ENCODE measurements at places on chromosomes 3 and 15. TPM values are rescaled to one million over a fixed set of nuclear protein-coding genes. Genes with fewer than 3 reads are reported as not detected.
A peak's percentile ranks its signal among the peaks of the same experiment; 100 is the strongest.

AHSG gene
- not detected for total RNA-seq

FAM162A gene
- total RNA-seq: 204 TPM

CTNNB1 gene
- total RNA-seq: 104 TPM

KLHL40 gene
- not detected for total RNA-seq

ITIH3 gene
- total RNA-seq: not detected

ASB14 gene
- total RNA-seq: not detected

SMCO1 gene
- total RNA-seq: not detected

SAMD7 gene
- total RNA-seq: not detected

KBTBD13 gene
- not detected for total RNA-seq

DNA sequence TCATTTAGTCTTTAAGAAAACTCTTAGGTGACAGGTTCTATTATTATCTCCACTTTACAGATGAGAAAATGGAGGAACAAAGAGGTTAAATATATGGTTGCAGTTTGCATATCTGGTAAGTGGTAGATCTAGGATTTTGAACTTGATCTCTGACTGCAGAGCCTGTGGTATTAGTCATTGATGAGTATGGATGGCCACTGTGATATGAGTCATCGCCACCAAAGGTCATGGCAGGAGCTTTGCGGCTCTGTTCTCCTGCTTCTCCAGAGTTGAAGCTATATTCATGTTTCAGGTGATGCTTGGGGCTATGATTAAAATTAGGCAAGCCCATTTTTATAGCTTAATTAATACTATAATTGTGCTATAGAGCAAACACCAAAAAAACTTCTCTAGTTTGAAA lies 306.2 kb upstream of the DPPA4 start:
- DNase-seq: peak; percentile 41

DNA sequence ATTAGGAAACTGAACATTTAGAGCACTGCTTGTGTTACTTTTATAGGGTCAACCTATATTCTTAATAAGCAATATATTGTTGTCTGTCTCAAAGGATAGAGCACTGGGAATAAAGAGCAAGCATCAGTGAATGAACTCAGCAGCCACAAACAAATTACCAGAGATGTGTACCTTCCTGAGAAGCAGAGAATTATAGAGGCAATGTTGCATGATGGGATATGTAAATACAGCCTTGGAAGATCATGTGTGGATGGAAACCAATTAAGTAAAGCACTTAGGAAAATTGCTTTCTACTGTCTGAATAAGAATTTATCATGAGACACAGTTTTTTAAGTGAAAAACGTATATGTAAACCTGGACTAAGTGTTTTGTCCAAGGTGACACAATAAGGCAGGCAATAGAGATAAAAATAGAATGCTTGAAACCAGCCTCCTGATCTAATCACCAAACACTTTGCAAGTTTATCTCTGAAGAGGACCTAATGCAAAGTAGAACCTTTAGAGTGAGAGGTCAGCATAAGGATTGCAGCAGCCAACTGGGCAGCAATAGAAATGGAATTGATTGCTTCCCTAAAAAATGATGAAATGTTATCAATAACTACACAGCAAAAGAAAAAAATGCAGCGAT lies 848.0 kb downstream of the TUSC7 start:
- no peak for DNase-seq

DNA sequence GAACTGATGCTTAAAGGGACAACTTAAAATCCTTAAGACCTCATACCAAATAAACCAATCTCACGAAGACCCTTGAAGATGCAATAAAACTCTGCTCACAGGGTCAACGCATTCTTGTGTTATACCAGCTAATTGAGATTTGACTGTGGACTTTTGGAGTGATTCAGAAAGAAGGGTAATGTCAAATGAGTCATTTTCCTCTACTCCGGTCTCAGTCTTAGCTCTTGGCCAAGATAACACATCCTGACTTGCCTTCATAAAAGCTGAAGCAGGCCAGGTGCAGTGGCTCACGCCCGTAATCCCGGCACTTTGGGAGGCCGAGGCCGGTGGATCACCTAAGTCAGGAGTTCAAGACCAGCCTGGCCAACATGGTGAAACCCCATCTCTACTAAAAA lies 3.8 kb downstream of the PKM start:
- DNase-seq: peak; percentile 73

- DNase-seq: no peak
Observed at GRCh38 chr3:159823780-159824179, 164.9 kb upstream of the IL12A start.

DNA sequence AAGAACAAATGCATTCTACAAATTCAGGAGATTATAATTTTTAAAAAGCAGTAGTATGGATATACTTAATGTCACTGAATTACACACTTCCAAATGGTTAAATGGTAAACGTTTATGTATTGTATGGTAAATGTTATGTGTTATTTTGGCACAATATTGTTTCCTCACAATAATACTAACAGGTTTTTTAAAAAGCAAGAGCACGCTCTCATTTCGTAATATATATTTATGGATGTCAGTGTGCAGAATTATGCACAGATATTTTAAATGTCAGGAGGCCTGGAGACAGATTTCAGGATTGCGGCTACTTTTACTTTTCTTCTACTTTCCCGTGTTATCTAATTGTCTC lies 533 bp downstream of the ZNF445 start:
- no peak for DNase-seq

DNA sequence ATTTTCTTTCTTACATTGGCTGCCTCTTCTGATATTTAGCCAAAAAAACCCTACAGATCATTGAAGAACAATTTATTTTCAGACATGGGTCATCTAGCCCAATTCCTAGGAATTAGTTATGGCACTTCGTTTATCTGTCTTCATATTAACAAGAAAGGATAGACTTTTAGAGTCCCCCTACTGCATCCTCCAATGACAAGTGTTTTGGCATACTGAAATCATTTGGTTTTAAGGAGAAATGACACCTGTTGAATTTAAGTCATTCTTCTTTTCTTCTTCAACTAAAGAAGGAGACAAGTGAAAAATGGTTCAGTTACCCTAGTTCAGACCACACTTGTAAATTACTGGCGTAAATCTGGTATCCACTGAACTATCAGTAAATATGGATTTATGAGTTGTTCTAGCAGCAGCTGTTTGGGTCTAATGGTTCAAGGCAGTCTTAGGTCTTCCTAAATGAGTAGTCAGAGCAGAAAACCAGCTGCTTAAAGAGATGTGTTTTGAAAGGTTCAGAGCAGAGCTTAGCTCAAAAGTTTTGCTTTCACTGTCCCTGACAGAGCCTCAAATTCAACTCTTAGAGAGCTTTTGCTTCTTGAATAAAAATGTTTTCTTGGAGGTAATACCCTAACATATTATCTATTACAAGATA lies 5.6 kb downstream of the VGLL3 start:
- DNase-seq: no peak

DNA sequence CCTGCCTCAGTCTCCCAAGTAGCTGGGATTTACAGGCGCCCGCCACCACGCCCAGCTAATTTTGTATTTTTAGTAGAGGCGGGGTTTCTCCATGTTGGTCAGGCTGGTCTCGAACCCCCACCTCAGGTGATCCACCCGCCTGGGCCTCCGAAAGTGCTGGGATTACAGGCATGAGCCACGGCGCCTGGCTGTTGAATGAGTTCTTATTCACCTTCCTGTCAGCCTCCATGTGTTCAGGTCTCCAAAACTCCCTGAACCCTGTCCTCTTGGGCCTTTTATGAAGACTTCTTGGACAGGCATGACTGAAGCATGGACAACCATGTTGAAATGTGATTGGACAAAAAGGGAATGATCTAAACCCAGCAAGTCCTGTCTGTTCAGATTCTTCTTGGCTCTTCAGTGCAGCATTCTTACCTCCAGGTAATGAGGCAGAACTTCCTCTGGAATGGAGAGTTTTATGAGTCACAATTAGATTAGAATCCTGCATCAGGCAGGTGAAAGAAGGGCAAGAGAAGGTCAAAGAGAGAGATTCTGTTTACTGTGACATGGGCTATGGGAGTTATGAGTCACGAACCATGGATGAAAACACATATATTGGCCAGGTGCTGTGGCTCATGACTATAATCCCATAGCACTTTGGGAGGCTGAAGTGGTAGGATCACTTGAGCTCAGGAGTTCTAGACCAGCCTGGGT lies 23.1 kb upstream of the EIF4A2 start:
- DNase-seq: no peak

DNA sequence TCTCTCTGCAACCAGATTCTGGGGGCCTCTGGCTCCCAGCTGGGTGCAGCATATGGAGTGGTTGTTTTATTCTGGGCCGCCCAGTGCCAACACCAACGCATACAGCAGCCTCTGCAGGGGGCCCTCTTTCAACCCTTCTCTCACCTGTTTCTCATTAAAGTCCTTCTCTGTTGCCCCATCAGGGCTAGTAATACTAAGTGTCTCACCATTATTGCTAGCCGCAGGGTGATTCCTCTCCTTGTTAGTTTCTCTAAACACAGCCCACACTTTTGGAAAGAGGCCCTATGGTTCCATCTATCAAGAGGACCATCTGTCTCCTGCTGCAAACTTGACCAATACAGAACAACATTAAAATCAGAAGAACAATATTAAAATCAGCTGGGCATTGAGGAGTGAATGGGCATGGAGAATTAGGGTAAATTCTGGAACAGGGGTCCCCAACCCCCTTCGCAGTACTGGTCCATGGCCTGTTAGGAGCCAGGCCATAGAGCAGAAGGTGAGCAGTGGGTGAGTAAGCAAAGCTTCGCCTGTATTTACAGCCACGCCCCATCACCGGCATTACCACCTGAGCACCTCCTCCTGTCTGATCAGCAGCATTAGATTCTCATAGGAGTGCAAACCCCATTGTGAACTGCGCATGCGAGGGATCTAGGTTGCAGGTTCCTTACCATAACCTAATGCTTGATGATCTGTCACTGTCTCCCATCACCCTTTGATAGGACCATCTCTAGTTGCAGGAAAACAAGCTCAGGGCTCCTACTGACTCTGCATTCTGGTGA lies 36.5 kb downstream of the ALS2CL start:
- no peak for DNase-seq

GRCh38 chr3:9914559-9915253 lies 2.2 kb upstream of the IL17RC start:
- DNase-seq: peak; percentile 50

DNA sequence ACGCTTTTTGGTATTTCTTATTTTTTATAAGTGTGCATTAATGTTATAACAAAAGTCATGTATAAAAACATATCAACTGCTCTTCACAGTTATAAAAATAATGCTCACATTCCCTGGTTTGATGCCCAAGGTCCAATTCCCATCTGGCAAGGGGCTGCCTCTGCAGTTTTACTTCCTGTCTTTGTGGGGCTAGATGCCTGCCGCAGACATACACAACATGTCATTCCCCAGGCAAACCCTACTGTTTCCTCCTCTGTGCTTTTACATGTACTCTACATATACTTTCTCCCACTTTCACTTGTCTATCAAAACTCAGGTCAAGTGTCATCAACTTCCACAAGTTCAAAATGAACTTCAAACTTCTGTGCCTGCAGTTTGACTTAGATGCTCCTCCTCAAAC lies 60.5 kb upstream of the ETV5 start:
- no peak for DNase-seq

DNA sequence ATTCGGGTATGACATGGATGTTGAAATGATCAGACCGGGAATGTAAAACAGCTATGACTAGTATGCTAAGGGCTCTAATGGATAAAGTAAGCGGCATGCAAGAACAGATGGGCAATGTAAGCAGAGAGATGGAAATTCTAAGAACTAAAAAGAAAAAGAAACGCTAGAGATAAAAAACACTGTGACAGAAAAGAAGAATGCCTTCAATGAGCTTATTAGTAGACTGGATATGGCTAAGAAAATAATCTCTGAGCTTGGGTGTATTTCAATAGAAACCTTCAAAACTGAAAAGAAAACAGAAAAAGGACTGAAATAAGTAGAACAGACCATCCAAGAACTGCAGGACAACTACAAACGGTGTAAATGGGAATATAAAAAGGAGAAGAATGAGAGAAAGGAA lies 101.2 kb downstream of the HES1 start:
- DNase-seq: no peak

DNA sequence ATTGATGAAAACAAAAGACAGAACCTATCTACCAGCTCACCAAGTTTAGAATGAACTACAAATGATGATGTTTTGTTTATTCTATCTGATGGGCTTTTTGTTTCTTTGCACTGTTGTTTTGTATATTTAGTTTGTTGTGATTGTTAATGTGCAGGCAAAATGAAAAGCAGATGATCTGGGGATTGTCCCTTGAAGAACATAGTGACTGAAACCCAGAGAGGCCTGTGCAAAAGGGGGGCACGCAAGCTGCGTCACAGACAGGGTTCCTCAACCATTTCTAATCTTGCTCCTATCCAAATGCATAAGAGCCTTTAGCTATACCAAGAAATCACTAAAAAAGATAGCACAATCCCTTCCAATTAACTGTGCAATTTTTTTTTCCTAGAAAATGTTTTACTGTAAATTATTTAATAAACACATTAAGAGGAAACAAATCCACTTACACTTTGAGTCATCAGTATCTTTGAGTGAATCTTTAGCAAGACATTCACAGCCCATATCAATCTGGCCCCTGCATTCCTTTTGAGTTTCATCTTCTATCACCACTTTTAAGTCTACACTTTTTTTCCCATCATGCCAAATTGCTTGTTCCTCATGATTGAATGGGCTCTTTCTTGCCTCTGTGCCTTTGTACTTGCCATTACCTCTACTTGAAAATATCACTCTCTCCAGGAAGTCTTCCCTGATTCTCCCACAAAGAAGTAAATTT lies 220.3 kb downstream of the ATP8B4 start:
- DNase-seq: no peak

GRCh38 chr3:177777699-177778098 lies 580.4 kb upstream of the TBL1XR1 start:
- peak; percentile 62 for DNase-seq

- DNase-seq: no peak
Observed at GRCh38 chr15:101709466-101709865, 14.8 kb downstream of the TARS3 start.

- no peak for DNase-seq
Observed at GRCh38 chr3:107600780-107601179, 78.0 kb downstream of the BBX start.
